Endothelial cell of coronary artery (primary cell): ENCODE measurements at places on chromosomes 5 and 9. TPM values are rescaled to one million over a fixed set of nuclear protein-coding genes. Genes with fewer than 3 reads are reported as not detected.

NEK6 gene
- total RNA-seq, result 38.2 and 103 TPM in 2 replicates

GGTA1 gene
- 0.18 and 0.19 TPM in 2 replicates for total RNA-seq

IL33 gene
- total RNA-seq, result 39.9 and 138 TPM in 2 replicates

PALM2AKAP2 gene
- total RNA-seq, result 0.09 TPM in 2 replicates

CTXN3 gene
- total RNA-seq, result not detected in 2 replicates

OBP2B gene
- total RNA-seq, result not detected in 2 replicates

OR1Q1 gene
- total RNA-seq, result not detected in 2 replicates

NRG2 gene
- total RNA-seq, result 0.66 and 2.1 TPM in 2 replicates

C9 gene
- total RNA-seq, result 0.27 TPM in 1 of 2 replicates, not detected in the other

GRIN1 gene
- total RNA-seq, result under 0.01 and 0.09 TPM in 2 replicates

SUSD1 gene
- 22.9 and 32.1 TPM in 2 replicates for total RNA-seq

FOXD4L6 gene
- under 0.01 TPM in 1 of 2 replicates, not detected in the other for total RNA-seq

IL4 gene
- total RNA-seq, result not detected in 2 replicates

LRRC14B gene
- not detected in 2 replicates for total RNA-seq

BHMT2 gene
- total RNA-seq, result 0.09 TPM in 2 replicates

IFNA21 gene
- total RNA-seq, result not detected in 2 replicates

FOXD1 gene
- total RNA-seq, result 0.09 and 0.38 TPM in 2 replicates

NFIB gene
- total RNA-seq, result 74.6 and 103 TPM in 2 replicates

ACTBL2 gene
- 0.28 TPM in 1 of 2 replicates, not detected in the other for total RNA-seq

CBY3 gene
- total RNA-seq, result 0.09 and 0.18 TPM in 2 replicates

PDE6A gene
- total RNA-seq, result under 0.01 TPM in 1 of 2 replicates, not detected in the other

CRHBP gene
- under 0.01 and 3.1 TPM in 2 replicates for total RNA-seq

TSSK1B gene
- total RNA-seq, result 0.09 TPM in 1 of 2 replicates, not detected in the other

GFRA3 gene
- total RNA-seq, result not detected in 2 replicates

GADD45G gene
- 0.47 and 1.3 TPM in 2 replicates for total RNA-seq

ADGRV1 gene
- total RNA-seq, result 0.09 and 0.56 TPM in 2 replicates

ARL14EPL gene
- total RNA-seq, result 0.18 TPM in 1 of 2 replicates, not detected in the other

OR1N1 gene
- total RNA-seq, result not detected in 2 replicates

LRRC19 gene
- total RNA-seq, result not detected in 2 replicates

TMEM232 gene
- 0.75 and 1.3 TPM in 2 replicates for total RNA-seq

PRUNE2 gene
- 5.6 and 20.7 TPM in 2 replicates for total RNA-seq

HMCN2 gene
- total RNA-seq, result under 0.01 and 0.28 TPM in 2 replicates

INSL6 gene
- not detected in 2 replicates for total RNA-seq

OTP gene
- total RNA-seq, result not detected in 2 replicates

TLR4 gene
- total RNA-seq, result 43.6 and 92.9 TPM in 2 replicates
